ENCODE measurements at places on chromosomes 13 and 19.

DNA sequence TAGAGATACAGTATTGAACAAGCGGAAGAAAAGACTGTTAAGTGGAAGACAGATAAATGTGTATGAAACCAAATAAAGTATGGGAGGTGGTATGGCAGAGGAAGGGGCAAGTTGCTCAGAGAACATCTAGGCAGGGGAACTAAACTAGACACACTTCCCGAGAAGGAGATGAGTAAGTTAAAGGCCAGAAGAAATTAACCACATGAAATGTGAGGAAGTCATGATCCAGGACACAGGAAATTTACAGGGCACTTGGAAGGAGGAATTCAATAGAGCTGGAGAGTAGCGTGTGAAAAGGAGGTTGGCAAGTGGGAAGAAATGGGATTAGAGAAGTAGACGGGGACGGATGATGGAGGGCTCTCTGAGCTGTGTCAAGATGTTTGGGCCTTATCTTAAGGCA, 208.8 kb downstream of the COG6 start:
- DNase-seq = no peak

- no peak for DNase-seq
Observed at GRCh38 chr13:31073859-31074718, 87.6 kb downstream of the HSPH1 start.

DNA sequence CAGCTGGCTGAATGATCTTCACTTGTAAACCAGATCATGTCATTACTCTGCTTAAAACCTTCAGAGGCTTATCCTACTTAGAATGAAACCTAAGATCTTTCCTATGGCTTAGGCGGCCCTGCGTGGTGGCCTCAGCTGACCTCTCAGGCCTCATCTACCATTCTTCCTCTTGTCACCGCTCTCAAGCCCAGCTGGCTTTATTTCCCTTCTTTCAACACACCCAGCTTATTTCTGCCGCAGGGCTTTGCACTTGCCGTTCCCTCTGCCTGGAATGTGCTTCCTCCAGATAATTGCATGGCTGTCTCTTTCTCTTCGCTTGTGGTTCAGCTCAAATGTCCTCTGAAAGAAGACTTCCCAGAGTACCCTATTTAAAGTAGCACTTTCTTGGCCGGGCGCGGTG, 3.6 kb upstream of the ASF1B start:
- no peak for DNase-seq

DNA sequence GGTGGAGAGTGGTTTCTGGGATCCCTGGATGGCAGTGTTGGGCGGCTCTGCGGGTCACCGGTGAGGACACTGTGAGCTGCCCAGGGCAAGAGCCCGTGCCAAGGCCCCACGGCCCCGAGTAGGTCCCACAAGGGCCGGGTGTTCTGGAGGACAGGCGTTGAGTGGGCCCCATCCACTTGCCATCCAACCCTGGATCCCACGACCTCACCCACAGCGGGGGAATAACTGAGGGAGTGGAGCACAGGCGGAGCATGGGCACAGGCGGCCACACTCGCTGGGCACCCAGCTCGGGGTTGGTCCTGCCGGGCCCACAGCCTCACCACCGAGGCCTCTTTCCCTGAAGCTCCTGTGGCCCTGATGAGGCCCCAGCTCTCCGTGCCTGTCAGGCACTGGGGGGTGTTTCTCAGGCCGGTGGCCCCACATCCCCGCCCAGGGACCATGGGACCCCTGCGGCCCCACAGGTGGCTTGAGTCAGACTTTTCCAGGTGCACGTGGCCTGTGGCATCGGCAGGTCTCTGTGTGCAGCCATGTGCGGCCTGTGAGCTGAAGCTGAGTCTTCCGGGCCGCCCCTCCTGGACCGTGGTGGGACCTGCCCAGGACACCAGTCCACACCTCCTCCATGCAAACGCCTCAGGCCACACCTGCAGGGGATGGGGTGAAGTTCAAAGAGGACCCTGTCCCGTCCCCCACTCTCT, 16.6 kb downstream of the TMEM255B start:
- DNase-seq = peak; percentile 52

- DNase-seq = no peak
Observed at GRCh38 chr13:50732712-50733111, 110.8 kb downstream of the DLEU7 start.

- no peak for DNase-seq
Observed at GRCh38 chr19:14475251-14476073, at the start of gene PTGER1. Gene PTGER1, minus strand, starts transcription at chr19:14475354. Its CDS starts 1,034 bp downstream, at chr19:14474320.

- DNase-seq = no peak
Observed at GRCh38 chr19:10881403-10882107, 10.2 kb downstream of the CARM1 start.

DNA sequence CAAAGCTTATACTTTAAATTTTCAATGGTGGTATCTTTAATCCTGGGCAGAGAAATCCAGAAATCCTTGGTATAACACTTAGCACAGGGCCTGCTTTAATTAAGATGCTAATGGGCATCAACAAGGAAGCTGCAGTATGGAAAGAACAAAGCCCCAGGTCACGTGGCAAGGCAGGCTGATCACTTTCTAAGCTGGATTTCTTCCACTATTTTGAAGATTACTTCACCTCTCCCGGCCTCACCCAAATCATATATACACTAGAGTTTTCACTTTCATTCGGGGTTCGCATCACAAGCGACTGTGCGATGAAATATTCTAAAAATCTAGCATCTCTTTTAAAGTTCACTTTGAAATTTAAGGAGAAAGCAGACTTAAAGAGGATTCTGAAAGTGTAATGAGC, 71.8 kb downstream of the STARD13 start:
- no peak for DNase-seq

DNA sequence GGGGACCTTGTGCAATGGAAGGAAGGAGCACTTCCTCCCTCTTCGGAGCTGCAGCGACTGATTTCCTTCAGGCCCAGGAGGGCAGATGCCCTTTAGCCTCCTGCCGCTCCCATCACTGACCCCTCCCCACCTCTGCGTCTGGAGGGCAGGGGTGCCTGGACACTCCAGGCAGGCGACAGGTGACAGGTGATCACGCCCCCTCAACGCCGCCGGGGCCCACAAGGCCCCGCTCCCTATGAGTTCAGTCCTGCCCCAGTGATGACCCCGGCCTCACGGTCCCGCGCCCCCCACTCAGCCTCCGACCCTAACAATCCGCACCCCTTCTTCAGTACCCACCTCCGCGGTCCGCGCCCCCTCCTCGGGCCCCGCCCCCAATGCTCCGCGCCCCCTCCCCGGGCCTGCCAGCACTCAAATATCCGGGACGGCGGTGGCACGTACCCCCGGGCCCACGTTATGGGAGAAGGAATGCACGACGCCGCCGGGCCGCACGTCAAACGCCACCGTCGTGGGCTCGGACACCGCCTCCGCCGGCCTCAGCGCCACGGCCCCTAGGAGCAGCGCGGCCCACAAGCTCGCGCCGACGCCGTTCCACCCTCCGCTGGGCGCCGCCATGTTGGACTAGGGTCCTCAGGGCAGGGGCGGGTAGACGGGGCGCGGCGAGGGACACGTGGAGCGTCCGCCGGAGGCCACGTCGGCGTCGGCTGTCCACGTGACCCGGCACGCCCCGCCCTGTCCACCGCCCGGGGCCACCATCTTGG, at the start of gene MYDGF:
TSS of gene MYDGF (minus strand) at position 620 of the 758 bp plus-strand sequence. CDS start at position 612, 8 bp downstream.
- DNase-seq = peak; percentile 92

GRCh38 chr19:39132344-39132969, 6.9 kb downstream of the PAK4 start:
- DNase-seq = no peak

- DNase-seq = no peak
Observed at GRCh38 chr19:3234800-3235199, 10.3 kb downstream of the CELF5 start.

- DNase-seq = no peak
Observed at GRCh38 chr13:83272652-83273240, 609.5 kb downstream of the SLITRK1 start.

GRCh38 chr19:47507924-47508553, 6.8 kb downstream of the NAPA start:
- DNase-seq = no peak

DNA sequence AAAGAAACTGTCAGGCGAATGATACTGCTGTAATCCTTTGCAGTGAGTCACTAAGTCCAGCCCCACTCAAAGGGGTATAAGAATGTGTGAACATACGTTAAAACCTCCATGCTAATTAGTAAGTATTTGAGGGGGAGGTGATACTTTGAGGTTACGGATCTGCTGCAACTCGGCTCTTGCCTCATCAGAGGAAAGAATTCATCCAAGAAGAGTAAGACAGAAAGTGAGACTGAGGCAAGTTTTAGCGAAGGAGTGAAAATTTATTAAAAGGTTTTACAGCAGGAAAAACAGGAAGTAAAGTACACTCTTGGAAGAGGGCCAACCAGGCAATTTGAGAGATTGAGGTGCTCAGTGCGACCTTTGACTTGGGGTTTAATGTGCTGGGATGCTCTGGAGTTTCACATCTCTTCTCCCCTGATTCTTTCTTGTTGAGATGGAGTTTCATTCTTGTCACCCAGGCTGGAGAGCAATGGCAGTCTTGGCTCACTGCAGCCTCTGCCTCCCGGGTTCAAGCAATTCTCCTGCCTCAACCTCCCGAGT, 9.8 kb downstream of the CLEC4M start:
- no peak for DNase-seq
